Calu3 (cell line): ENCODE measurements at places on chromosomes 7 and 10. TPM values are rescaled to one million over a fixed set of nuclear protein-coding genes. Genes with fewer than 3 reads are reported as not detected.

- no peak for DNase-seq
Observed at GRCh38 chr10:70913191-70913892, 25.0 kb upstream of the PCBD1 start.

DNA sequence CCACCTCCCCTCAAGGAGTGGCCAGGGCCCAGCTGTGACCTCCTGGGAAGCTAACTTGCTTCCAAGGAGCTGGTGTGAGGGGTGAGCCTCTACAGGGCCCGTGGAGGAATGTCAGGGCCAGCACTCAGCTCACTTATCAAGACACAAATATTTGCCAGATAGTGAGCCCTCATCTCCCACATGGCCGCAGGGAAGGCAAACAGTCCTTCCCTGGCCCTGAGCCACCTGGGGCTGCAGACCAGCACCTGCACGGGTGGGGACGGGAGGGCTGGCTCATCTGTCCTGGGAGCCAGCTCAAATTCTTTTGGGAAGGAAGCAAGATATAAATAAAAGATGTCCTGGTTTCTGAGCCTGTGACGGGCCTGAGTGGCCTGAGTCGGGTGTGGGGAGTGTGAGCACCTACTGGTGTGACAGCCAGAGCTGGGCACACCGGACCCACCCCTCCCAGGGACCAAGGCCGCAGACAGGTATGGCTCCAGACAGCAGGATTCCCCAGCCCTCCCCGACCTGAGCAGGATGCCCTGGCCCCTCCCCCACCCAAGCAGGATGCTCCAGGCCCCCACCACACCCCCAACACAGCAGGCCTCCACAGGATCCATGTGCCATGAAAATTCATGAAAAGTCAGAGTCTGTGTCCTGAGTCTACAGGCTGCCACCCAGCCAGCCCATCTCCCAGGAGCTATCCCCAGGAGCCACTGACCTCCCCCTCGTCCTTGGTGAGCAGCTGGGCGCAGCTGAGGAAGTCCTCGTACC, 148.0 kb downstream of the MAPK8 start:
- DNase-seq = no peak

The DGKB gene
- total RNA-seq = 0.12 TPM in 1 of 2 replicates, not detected in the other

The ERVW-1 gene
- not detected in 2 replicates for total RNA-seq
